ENCODE measurements at places on chromosomes 13 and 19. TPM values are rescaled to one million over a fixed set of nuclear protein-coding genes. Genes with fewer than 3 reads are reported as not detected.

The CATSPERD gene
- total RNA-seq = not detected

The WDR87 gene
- under 0.01 TPM for total RNA-seq

DNA sequence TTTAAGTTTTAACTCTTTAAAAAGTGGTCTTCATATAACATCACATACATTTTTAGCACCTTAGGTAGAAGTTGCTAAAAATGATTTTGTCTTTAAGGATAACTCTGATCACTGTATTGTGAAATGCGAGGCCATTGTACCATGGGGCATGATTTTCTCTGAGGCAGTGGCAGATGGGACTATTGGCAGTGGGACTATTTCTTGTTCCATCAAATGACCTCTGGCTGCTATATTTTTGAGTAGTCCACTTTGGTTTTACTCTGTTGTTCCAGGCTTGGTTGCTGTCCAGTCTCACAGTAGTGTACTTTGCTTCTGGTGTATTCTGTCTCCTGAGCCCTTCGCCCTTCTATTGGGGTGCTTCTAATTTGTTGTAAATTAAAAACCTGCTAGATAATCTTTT is 156.5 kb downstream of the ATP8A2 start:
- no peak overlapping the region for H3K4me3 ChIP-seq
- no peaks in the 10 kb centered on the region for H3K27me3 ChIP-seq
- H3K36me3 ChIP-seq = no peaks in the 10 kb centered on the region
- H3K4me1 ChIP-seq = no peaks in the 10 kb centered on the region
- DNase-seq = no peak

- no peaks in the 10 kb centered on the region for H3K4me1 ChIP-seq
- H3K27ac ChIP-seq = no peak overlapping the region
- H3K27me3 ChIP-seq = no peaks in the 10 kb centered on the region
- no peak for DNase-seq
- no peaks in the 10 kb centered on the region for H3K36me3 ChIP-seq
Measured at GRCh38 chr19:33150852-33151518, 19.1 kb downstream of the WDR88 start.

DNA sequence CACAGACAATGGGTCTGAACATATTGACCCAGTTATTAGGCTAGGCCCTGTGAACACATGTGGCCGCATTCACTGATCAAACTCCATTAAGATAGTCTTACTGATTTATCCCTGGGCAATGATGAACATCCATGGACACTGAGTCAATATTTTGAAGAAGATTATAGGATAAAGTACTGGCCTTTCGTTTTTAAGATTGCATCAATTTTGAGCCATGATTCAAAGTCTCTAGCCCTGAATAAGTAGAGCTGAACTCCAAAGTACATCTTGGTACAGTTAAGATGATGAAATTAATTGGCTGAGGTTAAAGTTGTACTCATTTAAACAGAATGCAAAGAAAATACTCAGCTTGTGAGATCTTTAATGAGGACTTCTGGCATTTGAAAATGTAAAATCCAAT is 1581.9 kb downstream of the EFNB2 start:
- no peaks in the 10 kb centered on the region for H3K4me1 ChIP-seq
- no peaks in the 10 kb centered on the region for H3K36me3 ChIP-seq
- H3K27ac ChIP-seq = no peak overlapping the region
- no peak overlapping the region for H3K4me3 ChIP-seq
